ENCODE measurements at places on chromosomes 4 and X.

DNA sequence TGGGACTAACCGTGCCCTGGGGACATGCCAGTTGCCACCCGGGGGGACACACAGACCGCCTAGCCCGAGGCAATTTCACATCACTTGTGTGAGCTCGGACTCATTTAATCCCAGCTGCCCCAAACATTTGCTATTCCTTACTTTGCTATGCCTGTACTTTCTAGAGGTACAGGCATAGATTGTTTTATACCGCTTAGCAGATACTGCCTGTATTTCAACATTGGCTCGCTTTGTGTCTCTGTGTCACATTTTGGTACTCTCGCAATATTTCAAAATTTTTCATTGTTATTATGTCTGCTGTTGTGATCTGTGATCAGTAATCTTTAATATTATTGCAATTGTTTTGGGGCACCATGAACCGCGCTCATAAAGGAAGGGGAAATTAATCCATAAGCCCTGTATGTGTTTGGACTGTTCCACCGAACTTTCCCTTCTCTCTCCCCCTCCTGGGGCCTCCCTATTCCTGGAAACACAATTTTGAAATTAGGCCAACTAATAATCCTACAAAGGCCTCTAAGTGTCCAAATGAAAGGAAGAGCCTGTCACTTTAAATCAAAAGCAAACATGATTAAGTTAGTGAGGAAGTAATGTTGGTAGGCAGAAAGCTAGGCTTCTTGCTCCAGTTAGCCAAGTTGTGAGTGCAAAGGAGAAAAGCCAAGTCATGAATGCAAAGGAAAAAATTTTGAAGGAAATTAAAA, 568 bp upstream of the CASP6 start:
- no peak for DNase-seq

GRCh38 chrX:23332101-23332887, 2.4 kb upstream of the PTCHD1 start:
- no peak for DNase-seq

GRCh38 chr4:88613417-88613875, 21.2 kb downstream of the HERC3 start:
- DNase-seq, result no peak

- no peak for DNase-seq
Observed at GRCh38 chrX:126836186-126836585, 16.7 kb downstream of the PRR32 start.

GRCh38 chr4:157128395-157128794, 52.4 kb downstream of the GLRB start:
- no peak for DNase-seq

GRCh38 chr4:187929024-187929423, 66.5 kb upstream of the ZFP42 start:
- no peak for DNase-seq

DNA sequence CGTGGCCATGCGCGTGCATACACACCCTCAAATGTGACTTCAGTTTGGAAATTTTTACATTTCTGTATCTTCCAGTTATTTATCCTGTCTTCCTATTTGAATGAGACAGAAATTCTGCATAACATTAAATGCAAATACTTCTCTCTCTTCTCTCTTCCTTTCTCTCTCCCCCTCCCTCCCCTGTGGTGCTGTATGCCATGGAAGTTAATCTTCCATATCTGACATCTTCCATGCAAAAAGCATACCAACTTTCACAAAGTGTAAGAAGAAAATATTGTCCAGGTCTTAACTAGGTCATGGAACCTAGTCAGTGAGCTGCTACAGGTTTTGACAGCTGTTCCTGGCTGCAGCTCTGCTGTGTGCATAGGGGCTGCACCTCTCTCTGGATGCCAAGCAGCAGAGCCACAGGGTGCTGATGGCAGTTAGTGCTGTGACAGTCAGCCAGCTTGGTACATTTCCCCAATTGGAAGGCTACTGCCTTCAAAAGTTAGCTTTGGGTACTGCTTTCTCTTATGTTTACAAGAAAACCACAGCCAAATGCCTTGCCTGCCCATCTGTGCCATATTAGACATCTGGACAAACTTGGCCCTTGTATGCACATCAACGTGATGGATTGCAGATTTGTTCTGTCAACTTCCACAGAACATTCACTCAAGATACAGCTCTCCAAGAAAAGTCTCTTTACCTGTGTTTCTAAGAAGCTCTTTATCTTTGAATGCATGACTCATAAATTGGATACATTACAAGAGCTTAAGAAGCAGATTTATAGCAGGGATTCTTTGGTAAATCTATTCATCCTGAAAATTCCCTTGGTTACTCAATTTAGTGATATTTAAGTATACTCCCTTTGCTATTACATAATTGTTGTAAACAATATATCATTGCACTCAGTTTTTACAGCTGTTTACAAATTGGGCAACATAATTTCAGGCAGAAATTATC, 623.8 kb downstream of the EPHA5 start:
- DNase-seq, result no peak

DNA sequence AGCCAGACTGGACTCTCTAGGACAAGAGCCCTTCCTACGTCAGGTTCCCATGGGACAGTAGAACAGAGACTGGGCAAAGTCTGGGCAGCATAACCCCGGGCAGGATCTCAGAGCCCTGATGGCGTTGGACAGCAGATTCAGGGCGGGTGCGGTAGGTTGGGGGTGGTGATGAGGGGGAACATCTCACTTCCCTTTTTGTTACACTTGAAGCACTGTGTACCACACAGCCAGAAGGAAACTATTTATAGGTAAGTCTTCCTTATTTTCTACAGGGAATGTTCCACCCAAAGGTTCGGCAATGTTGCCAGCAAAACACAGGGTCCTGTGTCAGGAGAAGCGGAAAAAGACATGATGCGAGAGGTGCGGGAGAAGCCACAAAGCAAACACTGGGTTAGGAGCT, 54.3 kb downstream of the TSC22D3 start:
- no peak for DNase-seq

DNA sequence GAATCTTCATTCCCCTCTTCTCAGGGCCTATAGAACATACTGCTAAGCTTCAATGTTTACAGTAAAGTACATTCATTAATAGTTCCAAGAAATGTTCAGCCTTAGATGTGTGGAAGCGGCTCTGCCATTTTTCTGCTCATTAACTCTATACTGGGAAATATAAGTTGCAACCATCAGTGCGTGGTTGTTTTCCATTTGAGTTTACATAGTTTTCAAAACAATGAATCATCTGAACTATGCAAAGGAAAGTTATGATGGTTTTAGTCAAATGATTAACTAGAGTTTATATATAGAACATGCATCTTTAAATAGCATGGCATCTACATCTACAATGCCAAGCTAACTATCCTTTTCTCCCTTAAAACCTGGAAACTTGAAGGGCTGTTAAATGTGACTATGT, 29.6 kb downstream of the LEF1 start:
- no peak for DNase-seq

- no peak for DNase-seq
Observed at GRCh38 chr4:10305816-10306215, 151.4 kb downstream of the ZNF518B start.

- DNase-seq, result no peak
Observed at GRCh38 chr4:122762966-122763716, 30.6 kb downstream of the BBS12 start.

DNA sequence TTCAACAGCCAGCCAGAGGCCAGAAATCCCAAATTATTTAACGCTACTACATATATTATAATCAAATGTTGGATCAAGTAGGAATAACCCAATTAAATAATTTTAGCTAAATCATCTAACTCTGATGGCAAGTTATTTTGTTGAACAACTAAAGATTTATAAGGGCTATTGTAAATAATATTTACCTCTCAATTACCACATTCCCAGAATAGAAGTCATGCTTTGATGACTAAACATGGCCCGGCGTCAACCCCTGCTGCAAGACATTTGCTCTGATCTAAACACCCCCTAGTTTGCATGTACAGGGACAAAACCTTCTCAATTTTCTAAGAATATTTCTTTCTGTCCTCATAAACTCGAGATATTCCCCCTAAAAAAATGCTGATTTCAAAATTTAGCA, 14.2 kb downstream of the VEGFC start:
- DNase-seq, result no peak

DNA sequence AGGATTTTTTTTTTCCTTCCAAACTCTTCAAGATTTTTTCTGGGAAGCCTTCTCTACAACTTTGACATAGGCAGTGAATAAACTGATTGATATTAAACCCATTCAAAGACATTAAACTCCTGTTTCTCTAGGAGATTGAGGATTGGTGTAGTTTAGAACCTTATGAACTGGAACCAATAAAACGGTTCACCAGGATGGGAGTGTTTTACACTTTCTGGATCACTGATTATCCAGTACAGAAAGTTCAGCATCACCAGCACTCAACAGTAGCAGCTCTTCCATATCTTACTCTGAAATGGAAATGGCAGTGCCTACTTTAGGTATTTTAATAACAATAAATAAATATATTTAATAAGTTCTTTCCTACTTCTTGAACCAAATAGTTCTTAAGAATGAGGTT, 76.7 kb downstream of the BMPR1B start:
- no peak for DNase-seq

DNA sequence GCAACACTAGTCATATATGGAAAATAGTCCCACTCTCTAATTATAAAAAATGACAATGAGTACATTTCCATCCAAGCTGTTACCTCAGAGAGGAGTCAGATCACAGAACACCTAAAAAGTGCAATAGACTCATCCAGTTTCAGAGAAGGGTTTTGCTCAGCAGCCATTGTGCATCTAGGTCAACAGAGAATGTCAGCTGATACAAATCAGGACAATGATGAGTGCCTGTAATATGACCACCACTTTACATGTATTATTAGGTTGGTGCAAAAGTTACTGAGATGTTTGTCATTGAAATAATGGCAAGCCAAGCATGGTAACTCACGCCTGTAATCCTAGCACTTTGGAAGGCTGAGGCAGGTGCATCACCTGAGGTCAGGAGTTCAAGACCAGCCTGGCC, 164.1 kb upstream of the TTC29 start:
- no peak for DNase-seq

GRCh38 chr4:110550260-110550659, 72.6 kb downstream of the PITX2 start:
- DNase-seq, result no peak

- DNase-seq, result no peak
Observed at GRCh38 chrX:26889574-26889973, 573.6 kb downstream of the PPP4R3C start.

DNA sequence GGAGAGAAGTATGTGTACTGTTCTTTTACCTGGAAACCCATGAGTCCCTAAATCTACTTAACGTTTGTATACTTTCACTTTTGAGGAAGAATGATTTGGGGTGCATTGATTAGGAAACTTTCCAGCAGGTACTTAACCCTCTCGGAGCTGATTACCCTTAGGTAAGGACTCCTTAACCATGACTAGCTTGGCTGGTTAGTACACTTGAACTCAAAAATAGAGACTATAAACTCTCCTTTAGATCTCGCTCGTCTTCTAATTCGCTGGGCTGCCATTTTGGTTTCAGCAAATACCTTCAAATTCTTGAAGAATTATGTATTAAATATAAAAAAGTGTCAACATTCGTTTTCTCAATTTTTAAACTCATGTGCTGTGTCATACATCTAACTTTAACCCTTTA, 2.0 kb downstream of the USP9X start:
- DNase-seq, result no peak

- DNase-seq, result no peak
Observed at GRCh38 chrX:153829799-153830639, at the start of gene PDZD4. Gene PDZD4, minus strand, starts transcription at chrX:153830544. Its CDS starts 246 bp downstream, at chrX:153830298.

- DNase-seq, result no peak
Observed at GRCh38 chr4:83677656-83678055, 141.7 kb downstream of the GPAT3 start.

DNA sequence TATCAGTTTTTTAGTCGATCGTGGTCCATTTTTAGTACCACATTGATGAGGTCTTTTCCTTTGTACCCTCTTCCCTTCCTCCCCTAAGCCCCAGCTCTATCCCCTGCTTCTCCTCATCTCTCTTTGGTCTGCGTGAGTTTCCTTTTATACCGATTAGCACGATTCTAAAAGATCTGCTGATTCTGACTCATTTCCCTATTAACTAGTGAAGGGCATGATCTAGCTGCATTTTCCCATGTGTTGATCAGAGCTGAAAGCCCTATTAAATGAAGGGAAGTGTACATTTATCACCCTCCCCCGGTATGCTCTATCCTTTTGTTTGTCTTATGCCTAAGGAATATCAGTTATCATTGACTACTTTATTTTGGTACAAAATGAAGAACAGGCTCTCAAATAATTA, 181.7 kb upstream of the NPY2R start:
- no peak for DNase-seq

- no peak for DNase-seq
Observed at GRCh38 chrX:119017077-119017476, 42.7 kb downstream of the LONRF3 start.

DNA sequence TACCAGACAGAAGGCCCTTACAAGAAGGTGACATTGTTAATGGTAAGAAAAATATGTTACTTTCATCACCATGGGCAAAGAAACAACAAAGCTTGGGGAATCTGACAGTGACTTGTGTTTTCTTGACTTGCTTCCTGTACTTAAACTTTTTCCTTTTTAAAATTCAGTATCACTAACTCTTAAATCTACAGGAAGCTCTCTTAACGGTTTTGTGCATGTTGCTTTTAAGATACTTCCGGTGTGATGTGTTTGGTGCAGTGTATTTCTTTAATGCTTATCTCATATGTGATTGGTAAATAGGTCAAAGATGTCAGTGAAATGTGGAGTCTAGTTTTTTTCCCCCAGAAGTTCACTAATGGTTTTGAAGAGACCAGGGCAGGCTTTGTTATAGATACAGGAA, 45.2 kb downstream of the ADH5 start:
- no peak for DNase-seq

- DNase-seq, result no peak
Observed at GRCh38 chr4:23697001-23697528, 192.8 kb downstream of the PPARGC1A start.

DNA sequence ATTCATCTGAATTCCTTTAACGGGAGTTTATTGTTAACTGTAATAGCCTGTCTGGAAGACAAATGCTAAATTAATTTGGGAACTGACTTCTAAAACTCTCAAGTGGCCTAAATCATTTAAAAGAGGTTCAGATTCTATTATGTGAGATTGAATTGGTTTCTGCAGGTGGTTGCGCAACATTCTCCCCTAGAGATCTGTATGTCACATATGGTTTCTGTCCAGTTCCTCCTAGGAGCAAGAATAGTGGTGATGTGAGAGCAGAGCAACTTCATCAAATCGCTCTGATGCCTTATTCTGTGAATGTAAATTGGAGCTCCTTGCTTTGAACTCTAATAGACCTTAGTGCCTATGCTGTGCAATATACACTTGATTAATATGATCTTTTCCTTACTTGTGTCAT, 144.6 kb upstream of the GPR101 start:
- DNase-seq, result no peak

Measured in stimulated activated CD4-positive, alpha-beta T cell treated with anti-CD3 and anti-CD28 coated beads, Interleukin-1b, Interleukin-23, amount 100 ng/mL, for 1 hour (primary cell).